ENCODE measurements at places on chromosomes 12 and 14.

GRCh38 chr12:107567876-107568619 is 117.6 kb upstream of the PWP1 start:
- peak; percentile 3 for DNase-seq

DNA sequence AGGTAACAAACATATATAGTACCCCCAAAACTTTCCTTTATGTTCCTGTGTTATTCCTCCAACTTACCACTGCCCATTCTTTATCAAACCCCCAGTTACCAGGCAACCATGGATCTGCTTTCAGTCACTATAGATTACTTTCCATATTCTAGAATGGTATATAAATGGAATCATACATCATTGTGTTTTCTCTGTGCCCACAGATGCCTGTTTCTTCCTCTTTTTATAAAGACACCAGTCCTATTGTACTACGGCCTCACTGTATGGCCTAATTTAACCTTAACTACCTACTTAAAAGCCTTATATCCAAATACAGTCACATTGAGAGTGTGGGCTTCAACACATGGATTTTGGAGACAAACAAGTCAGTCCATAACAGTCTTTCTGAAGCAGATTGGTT is 2.6 kb downstream of the TAS2R14 start:
- DNase-seq = peak; percentile 16

DNA sequence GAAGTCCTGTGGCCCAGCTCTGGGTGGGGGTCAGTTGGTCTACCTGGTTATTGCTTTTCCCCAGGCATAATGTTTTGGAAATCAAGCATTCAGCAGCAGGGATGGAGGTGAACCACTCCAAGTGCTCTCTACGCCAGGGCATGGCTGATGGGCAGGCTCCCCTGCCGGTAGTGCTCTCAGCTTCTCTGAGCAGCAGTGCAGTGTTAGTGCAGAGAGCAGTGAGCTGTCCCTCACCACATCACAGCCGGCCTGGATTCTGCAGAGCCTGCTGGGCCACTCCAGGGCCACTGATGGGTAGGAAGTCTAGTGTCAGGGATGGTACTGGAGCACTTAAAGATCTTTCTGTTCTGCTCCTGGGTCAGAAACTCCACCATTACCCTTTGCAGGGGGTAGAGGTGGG is 151.1 kb downstream of the CALM1 start:
- no peak for DNase-seq

- no peak for DNase-seq
These were observed 33.2 kb downstream of the TOGARAM1 start for GRCh38 chr14:44995196-44995595.

DNA sequence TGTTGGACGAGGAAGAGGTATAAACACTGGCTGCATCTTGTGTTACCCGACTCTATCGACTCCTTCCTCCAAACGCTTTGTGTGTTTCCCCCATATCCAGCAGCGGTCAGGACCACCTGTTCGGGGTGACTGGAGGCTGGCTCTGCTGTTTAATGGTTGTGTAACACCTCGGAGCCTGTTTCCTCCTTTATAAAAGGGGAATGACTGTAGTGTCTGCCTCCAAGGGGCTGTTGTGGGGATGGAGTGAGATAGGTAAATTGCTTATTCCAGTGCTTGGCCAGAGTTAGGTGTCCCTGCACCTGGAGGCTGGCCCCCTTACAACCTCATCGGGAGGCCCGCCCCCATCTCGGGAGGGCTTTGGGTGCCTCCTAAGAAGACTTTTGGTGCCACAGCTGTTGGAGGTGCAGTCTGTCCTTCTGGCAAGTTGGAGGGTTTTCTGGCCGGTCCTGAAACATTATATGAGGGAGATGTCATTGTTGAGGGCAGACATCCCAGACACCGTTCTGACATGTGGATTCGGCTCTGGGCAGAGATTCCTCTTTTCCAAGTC is 1.1 kb downstream of the MLXIP start:
- peak; percentile 61 for DNase-seq

DNA sequence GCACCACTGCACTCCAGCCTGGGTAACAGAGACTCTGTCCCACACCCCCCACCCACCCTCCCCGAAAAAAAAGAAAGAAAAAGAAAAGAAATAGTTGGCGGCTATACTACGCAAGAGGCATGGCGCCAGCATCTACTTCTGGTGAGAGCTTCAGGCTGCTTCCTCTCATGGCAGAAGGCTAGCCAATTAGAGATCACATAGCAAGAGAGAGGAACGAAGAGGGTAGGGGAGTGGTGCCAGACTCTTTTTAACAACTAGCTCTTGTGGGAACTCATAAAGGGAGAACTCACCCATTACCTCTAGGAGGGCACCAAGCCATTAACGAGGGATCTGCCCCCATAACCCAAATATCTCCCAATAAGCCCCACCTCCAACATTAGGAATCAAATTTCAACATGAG is 6.2 kb downstream of the DENND5B start:
- DNase-seq = no peak
